ENCODE measurements at places on chromosomes 7 and 10. TPM values are rescaled to one million over a fixed set of nuclear protein-coding genes. Genes with fewer than 3 reads are reported as not detected.
A peak's percentile ranks its signal among the peaks of the same experiment; 100 is the strongest.

Gene INMT
- total RNA-seq, result not detected

DNA sequence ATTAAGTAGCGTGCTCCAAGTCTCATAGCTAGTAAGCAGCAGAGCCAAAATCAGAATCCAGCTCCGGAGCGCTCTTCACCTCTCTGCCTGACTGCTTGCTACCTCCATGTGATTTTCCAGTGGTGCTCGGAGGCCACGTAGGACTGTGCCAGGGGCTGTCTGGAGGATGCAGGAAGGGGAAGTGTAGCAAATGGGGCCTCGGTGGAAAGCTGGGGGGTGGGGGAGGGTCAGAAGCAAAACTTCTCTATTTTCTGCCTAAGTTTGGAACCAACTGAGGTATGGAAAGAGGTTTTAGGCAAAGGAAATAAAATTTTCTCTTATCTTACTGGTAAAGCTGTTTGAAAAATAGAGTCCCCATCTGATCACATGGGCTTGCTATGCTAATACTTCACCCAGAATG is 108.7 kb downstream of the TBXAS1 start:
- no peak for DNase-seq

- DNase-seq, result no peak
Measured at GRCh38 chr10:59536167-59537014, 173.3 kb downstream of the SLC16A9 start.

GRCh38 chr10:110959379-110960332 is 40.3 kb downstream of the SHOC2 start:
- DNase-seq, result no peak

DNA sequence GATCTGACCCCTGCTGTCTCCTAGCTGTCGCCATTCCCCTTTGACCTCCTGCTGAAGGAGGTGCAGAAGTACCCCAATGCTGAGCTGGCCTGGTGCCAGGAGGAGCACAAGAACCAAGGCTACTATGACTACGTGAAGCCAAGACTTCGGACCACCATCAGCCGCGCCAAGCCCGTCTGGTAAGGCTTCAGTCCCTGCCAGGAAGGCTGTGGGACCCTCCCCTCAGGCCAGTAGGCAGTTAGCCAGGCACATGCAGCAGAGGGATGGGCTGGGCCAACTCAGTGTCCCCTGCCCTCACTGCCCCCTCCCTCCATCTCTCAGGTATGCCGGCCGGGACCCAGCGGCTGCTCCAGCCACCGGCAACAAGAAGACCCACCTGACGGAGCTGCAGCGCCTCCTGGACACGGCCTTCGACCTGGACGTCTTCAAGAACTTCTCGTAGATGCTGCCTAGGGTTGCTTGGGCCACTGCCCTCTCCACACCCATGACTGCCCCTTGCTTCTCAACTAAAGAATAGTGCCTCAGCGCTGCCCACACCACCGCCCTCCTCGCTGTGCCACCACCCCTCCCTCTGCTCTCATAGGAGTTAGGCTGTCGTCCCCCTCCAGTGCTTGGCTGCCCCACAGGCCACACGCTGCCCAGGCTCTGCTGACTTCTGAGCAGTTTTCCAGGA is 41.0 kb upstream of the ZMIZ2 start:
- DNase-seq, result no peak

Gene MMRN2
- not detected for total RNA-seq

- peak; percentile 36 for DNase-seq
Measured at GRCh38 chr10:17430647-17431355, 23.6 kb downstream of the ST8SIA6 start.
